Stomach (tissue), 19 donors: ENCODE measurements at places on chromosomes 4 and X. TPM values are rescaled to one million over a fixed set of nuclear protein-coding genes. Genes with fewer than 3 reads are reported as not detected.

The SASH3 gene
- total RNA-seq = 3.5 TPM

The NALF2 gene
- 0.18 TPM for total RNA-seq

The CTAG1A gene
- not detected for total RNA-seq

The ITIH6 gene
- not detected for total RNA-seq

The PAGE5 gene
- not detected for total RNA-seq
